ENCODE measurements at places on chromosomes 2 and 18.

DNA sequence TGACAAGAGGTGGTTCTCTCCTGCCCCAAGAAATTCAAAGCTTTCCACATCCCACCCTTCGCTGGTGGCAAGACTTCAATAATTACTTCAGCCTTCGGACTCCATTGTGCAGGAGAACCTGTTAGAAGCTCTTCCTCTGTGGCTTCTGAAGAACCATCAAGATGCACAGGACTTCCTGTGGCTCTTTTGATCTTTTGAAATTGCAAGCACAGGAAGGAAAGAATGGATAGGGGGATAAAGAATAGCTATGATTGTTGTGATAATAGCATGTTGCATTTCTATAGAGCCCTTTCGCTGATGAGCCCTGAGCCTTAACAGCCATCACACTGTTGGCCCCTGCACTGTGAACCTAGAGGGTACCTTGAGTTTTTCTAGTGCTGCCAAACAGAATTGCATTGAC, 7.4 kb downstream of the EPAS1 start:
- peak overlapping the region; percentile 89 for H3K27ac ChIP-seq
- no peak for DNase-seq
- H3K4me3 ChIP-seq: no peak overlapping the region
- H3K4me1 ChIP-seq: no peaks in the 10 kb centered on the region
- no peaks in the 10 kb centered on the region for H3K36me3 ChIP-seq

GRCh38 chr2:14806613-14807012, 174.1 kb downstream of the LRATD1 start:
- DNase-seq: no peak
- H3K4me3 ChIP-seq: no peak overlapping the region
- H3K27me3 ChIP-seq: no peaks in the 10 kb centered on the region
- no peaks in the 10 kb centered on the region for H3K36me3 ChIP-seq

DNA sequence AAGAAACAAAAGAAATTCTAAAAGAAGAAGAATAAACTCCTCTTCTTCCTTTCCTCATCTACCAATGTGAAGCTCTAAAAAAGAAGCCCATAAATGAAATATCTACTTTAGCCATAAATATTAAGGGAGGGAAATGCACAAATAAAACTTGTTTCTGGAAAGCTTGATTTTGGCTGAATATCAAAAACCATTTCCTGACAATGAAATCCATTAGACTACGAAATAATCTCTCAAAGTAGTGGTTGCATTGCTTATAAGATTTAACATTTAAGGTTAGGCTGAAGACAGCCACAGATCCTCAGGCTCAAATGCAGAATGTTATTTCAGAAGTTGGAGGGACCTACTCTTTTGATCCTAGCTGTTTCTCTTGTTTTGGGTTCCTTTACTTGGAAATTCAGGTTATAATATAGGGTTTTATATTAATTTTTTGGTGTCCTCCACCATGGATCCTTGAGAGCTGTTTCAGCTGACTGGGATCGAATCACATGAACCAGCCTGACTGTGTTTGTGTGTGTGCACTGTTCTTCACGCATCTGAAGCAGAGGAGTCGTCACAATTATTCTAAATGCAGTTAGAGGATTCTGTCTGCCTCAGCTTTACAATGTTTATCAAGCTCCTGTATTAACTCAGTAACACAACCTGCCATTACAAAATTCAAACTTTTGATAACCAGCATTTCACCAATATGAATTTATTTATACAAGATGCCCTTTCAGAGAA, 474.8 kb downstream of the ARHGAP15 start:
- no peaks in the 10 kb centered on the region for H3K27me3 ChIP-seq
- no peaks in the 10 kb centered on the region for H3K36me3 ChIP-seq
- no peak overlapping the region for H3K27ac ChIP-seq

DNA sequence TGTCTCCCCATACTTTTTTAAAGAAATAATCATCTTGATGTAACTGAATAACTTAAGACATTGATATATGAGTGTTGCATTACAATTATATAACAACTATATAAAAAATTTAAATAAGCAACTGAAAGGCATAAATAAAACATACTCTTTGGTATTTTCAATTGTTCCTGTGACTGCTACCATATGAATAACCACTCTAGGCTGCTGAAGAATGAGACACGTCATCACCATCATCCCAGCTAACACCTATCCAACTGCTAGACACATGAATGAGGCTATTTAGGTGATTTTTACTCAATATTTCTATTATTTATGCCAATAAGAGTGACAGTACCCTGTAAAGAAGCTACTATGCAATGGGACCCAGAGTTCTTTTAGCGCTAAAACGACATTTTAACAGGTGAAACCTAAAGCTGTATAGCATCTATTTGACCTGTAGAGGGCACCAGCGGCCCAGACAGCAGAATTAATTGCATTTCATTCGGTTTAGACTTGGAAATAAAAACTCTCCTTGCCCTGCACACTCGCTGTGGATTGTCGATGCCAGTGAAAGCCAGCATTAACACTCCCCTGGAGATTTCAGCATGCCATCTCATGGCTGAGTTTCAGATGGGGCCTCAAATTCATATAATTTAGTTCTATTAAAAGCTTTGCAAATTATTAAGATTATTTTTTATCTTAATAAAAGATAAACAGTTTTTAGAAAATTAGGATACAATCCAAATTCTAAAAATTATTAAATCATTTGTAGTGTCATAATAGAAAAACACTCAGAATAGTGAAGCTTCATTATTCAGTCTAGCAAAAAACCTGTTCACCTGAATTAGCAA, 89.4 kb upstream of the MAP2 start:
- H3K27me3 ChIP-seq: no peaks in the 10 kb centered on the region
- H3K4me3 ChIP-seq: no peak overlapping the region
- H3K4me1 ChIP-seq: no peaks in the 10 kb centered on the region
- no peak for DNase-seq
- H3K36me3 ChIP-seq: no peaks in the 10 kb centered on the region
- no peak overlapping the region for H3K27ac ChIP-seq

DNA sequence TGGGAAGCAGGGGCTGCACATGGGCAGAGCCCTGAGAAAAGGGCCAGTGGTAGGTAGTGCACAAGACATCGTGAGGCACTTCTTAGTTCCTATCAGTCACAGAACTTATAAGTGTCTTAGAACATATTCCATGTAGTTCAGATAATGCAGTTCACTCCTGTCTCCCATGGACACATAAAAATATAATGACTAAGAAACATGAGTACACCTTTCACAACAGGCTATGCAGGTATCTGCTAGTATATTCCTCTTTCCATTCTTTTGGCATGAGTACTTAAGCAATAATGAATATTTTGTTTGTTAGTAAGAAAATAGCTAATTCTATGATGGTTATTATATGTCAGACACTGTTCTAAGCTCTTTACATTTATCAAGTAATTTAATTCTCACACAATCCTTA, 808.4 kb downstream of the BCL11A start:
- H3K36me3 ChIP-seq: no peaks in the 10 kb centered on the region
- H3K27me3 ChIP-seq: no peaks in the 10 kb centered on the region
- H3K4me3 ChIP-seq: no peak overlapping the region
- DNase-seq: no peak

Measured in right lobe of liver (tissue), 6 donors.